Stimulated activated CD4-positive, alpha-beta T cell treated with anti-CD3 and anti-CD28 coated beads, Interleukin-1b, Interleukin-23, amount 100 ng/mL, for 48 hours (primary cell): ENCODE measurements at places on chromosomes 11 and 22.

GRCh38 chr22:35563211-35563610 is 22.6 kb downstream of the RASD2 start:
- no peak for DNase-seq

DNA sequence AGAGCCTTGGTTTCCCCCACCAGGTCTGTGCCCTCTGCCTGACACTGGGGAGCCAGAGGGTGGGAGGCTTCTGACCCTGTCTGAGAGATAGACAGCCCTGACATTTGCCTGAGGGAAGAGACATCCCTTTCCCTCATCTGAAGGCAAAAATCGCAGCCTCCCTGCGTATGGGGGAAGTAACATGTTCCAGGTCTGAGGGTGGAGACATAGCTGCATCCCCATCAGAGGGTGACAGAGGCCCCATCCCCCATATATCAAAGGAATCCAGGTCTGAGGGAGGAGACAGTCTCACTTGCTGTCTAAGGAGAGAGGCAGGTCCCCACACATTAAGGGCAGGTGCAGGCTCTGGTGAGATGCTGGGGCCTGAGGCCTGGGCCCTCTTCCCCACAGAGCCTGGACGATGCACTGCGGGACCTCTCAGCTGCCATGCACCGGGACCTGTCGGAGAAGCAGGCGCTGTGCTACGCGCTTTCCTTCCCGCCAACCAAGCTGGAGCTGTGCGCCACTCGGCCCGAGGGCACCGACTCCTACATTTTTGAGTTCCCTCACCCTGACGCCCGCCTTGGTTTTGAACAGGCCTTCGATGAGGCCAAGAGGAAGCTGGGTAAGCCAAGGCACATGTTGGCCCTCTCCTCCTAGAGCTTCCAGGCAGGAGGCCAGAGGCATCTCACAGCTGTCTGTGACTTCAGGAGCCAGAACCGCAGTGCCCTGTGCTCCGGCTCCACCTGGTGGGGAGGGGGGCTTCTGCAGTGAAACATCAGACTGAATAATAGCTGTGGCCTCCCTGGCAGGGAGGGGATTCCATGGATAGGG is 16.1 kb upstream of the RELT start:
- peak; percentile 22 for DNase-seq

DNA sequence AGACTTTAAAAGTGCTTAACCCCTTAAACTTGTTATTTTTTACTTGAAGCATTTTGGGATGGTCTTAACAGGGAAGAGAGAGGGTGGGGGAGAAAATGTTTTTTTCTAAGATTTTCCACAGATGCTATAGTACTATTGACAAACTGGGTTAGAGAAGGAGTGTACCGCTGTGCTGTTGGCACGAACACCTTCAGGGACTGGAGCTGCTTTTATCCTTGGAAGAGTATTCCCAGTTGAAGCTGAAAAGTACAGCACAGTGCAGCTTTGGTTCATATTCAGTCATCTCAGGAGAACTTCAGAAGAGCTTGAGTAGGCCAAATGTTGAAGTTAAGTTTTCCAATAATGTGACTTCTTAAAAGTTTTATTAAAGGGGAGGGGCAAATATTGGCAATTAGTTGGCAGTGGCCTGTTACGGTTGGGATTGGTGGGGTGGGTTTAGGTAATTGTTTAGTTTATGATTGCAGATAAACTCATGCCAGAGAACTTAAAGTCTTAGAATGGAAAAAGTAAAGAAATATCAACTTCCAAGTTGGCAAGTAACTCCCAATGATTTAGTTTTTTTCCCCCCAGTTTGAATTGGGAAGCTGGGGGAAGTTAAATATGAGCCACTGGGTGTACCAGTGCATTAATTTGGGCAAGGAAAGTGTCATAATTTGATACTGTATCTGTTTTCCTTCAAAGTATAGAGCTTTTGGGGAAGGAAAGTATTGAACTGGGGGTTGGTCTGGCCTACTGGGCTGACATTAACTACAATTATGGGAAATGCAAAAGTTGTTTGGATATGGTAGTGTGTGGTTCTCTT is 2.8 kb downstream of the MALAT1 start:
- DNase-seq: no peak

DNA sequence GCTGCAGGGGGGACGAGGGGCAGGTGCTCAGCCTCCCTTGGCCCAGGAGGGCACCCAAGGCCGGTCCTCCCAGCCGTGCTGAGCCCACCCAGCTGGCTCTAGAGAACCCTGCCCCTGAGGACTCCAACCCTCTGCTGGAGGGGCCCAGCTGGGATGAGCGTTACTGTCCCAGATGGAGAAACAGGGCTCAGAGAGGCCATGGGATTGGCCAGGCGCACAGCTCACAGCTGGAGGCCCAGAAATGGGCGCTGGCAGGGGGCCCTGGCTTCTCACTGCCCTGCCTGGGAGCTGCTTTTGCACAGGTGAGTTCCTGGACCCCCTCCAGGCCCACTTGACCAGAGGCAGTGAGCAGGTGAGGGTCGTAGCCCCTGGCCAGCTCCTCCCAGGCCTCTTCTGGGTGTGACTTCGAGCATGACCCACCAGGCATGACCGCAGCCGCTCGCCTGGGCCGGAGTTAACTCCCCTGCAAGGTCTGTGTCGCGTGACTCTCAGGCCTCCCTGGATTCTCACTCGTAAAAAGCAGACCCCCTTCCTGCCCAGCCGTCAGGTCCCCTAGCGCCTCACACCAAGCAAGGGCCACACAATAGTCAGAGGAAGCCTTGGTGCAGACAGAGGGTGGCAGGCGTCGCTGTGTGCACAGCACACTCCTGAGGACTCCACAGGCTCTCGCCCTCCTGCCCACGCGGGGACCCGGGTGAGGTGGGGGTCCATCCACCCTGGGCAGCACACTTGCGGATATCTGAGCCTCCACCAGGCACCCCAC is 19.7 kb upstream of the IL17REL start:
- no peak for DNase-seq

DNA sequence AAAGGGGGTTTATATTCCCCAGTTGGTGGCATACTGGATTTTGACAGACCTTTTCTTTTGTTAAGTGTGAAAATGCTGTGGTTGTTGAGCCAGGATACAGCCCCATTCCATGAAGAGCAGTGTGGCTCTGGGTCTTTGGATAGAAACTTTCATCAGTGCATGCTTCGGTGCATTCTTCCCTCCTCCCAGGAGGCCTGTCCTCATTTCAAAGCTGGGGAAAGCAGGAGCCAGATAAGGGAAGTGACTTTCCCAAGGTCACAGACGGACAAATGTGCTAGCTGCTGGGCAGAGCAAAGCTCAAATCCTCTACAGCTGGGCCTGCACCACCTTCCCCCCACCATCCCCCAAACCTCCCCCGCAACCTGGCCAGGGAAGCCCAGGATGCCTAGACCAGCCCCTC is 184.5 kb upstream of the NTM start:
- no peak for DNase-seq

- DNase-seq: no peak
Observed at GRCh38 chr22:46084943-46085827, 65.1 kb upstream of the PPARA start.

GRCh38 chr11:96293109-96293508 is 49.9 kb downstream of the MAML2 start:
- no peak for DNase-seq

DNA sequence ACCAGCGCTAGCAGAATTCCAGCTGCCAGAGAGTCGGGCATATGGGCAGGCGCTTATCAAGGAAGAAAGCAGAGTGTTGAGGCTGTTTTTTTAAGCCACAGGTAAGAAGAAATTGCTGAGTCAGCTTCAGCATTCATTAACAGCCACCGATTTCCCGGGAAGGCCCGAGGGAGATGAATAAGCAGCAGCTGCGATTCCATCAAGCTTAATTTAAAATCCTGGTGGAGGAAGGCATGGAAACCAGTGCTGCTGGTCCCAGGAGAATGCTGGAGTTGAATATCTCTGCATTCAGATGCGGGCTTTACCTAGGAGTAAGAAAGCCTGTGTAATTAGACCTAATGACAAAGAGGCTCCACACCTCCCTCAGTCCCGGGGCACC is 168.8 kb downstream of the BRD1 start:
- DNase-seq: no peak

- DNase-seq: peak; percentile 84
Observed at GRCh38 chr11:129814244-129815014, 1.2 kb upstream of the TMEM45B start.

GRCh38 chr11:1073261-1073724 is 1.4 kb upstream of the MUC2 start:
- DNase-seq: no peak

DNA sequence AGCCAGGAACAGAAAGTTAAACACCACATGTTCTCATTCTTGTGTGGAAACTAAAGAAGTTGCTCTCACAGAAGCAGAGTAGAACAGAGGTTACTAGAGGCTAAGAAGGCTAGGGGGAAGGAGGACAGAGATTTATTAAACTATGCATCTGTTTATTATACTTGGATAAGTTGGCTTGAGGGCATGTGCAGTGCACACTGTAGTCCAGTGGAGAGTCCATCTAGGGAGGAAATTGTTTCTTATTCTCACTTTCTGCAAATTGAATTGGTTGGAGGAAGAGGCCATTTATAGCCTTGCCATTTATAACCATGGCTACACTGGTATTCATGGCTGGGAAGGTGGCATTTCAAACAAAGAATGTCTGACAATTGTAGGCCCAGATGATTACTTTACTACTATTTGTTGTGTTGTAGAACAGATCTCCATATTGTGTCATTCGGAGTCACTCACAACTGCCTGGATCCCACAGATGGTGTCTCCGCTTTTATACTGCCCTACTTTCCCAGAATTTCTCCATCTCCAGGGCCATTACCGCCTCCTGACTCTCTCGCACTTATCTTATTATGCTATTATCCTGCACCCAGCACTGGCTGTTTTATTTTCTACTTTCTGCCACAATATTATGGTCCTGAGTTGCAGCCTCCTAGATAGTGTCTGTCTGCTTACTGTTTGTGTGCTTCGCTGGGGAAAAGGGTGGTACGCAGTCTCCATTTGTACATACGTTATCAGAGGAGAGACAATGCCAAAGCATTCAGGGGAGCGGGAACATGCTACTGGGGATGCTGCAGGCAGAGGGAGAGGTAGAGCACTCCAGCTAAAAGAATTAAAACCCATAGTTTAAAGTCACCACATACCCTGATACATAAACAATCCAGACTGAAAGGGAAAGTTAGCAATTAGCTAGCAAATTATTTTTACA is 169.3 kb upstream of the BLID start:
- DNase-seq: no peak

GRCh38 chr11:70328556-70328955 is 58.1 kb downstream of the PPFIA1 start:
- no peak for DNase-seq

DNA sequence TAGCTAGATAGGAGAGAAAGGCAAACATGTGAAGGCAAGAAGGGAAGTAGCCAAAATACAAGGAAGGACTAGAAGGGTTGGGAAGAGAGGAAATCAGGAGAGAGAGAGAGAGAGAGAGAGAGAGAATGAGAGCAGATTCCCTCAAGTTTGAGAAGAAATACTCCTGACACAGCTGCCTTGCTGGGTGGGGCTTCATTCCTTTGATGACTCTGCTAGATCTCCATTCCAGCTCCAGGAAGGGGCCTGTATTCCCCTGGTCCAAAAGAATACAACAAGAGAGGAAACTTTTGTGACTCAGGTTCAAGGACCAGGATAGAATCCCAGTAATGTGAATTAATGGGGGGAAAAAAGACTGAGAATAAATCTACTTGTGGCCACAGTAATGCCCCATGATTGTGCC is 62.9 kb upstream of the SPON1 start:
- no peak for DNase-seq

GRCh38 chr11:44454666-44455065 is 110.8 kb upstream of the CD82 start:
- DNase-seq: no peak

DNA sequence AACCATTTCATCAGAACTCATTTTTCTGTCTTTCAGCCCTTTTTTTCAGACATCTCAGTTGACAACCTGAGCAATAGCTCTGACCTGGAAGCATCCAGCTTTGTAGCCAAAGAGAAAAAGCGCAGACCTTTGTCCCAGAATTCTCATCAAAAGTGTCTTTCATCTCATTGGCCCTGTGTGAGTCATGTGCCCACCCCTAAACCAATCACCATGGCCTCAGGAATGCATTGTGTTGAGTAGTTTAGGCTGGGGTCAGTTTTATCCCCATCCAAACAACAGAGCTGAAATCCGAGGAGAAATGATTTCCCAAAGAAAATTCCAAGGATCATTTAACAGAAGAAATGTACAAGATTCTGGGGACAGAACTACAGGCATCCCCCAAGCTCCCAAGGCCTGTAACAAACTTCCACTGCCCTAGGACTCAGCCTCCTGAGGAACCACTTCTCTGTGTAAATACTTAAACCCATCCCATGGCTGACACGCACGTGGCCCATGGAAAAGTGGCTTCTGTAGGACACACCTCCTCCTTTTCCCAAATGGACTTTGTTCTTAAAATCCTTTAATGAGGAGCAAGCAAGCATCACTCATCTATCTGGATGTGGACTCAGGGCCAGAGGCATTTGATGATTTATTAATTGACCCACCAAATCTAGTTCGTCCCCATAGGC is 429.0 kb downstream of the SOX6 start:
- DNase-seq: no peak

DNA sequence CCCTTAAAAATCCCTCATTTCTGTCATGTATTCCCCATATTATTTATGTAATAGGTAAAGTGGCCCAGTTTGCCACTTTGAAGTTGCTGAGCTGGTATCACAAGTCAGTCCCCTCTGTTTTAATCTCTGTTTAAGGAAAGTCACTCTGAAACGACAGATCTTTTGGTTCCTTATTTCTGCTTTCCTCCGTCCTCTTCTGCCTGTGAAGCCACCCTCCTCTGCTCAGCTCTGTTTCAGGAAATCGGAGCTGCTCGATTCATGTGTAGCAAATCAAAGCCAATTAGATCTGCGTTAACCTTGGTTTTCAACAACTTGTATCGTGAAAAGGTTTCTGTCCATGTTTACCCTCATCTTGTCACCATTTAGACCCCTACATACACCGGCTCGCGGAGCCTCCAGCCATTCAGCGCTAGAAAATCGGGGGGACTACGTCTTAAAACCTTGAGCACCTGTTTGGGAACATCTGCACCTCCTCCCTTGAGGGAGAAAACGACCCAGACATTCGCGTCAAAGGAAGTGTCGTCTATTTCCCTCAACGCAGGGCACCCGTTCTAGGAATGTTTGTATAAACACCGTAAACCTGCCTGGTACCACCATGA is 576 bp upstream of the SC5D start:
- DNase-seq: no peak

DNA sequence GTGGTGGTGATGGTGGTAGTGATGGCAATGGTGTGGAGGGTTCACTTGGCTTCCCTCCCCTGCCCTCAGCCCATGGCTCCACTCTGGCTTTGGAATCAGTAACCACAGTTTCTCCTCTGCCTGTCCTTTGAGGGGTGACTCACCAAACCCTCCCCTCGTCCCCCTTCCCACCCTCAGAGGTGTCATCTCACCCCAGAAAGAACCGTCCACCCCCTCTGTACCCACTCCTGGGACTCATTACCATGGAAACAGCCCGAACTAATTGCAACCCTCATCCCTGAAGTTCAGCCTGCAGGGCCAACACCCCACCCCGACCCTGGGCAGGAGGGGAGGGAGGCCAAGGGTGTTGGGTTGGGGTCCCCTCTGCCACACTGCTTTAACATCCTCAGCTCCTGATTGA is 26.6 kb downstream of the PHLDB1 start:
- DNase-seq: no peak

GRCh38 chr11:13242564-13242963 is 35.0 kb upstream of the BMAL1 start:
- DNase-seq: no peak
